Hematopoietic multipotent progenitor cell (in vitro differentiated cells): ENCODE measurements at places on chromosomes 1 and 21.

DNA sequence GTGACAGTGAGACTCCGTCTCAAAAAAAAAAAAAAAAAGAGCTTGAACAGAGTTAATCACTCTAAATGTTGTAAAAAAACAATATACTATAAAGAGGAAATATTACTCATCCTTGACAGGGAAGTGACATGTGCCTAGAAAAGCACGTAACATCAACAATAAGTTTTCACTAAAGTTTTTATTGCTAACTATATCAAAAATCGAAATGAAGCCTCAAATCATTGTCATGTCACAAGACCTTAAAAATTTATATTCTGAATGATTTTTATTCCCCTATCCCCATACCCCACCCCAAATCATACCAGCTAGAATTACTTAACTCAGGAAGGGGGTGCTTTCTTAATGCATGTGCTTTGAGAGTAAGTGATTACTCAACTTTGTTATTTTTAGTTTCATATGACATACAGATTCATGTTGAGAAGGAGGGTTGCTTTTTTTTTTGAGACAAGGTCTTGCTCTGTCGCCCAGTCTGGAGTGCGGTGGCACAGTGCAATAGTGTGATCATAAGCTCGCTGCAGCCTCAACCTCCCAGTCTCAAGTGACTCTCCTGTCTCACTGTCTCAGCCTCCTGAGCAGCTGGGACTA, 53.6 kb upstream of the MUTYH start:
- DNase-seq, result no peak

DNA sequence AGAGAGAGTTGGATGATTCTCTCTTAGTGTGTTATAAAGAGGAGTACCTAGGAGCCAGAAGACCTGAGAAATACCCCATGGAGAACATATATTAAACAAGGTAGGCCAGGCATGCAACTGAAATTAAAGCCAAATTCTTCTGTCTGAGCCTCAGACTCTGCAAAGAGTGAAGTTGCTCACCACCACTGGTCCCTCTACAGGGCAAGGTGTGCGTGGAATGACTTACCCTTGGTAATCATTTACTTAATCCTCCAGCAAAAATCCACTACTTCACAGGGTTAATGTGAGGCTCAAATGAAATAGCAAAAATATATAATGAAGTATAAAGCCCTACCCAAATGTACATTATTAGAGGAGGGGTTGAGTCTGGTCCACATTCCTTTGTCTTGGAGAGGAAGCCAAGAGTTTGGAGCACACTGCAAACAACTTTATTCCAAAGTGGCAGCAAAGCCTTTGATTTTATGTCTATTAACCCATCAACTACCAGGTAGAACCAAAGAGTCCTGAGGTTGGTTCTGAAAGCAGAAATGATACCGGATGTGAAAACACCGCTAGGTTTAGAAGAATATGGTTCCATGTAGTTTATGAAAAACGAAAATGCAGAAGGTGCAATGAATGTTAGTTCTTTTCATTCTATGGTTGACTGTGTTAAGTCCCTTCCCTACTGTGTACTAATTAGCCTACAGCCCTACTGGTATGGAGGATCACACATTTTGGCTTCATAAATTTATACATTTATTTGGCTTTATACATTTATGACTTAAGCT, 8.5 kb downstream of the SSR2 start:
- no peak for DNase-seq

DNA sequence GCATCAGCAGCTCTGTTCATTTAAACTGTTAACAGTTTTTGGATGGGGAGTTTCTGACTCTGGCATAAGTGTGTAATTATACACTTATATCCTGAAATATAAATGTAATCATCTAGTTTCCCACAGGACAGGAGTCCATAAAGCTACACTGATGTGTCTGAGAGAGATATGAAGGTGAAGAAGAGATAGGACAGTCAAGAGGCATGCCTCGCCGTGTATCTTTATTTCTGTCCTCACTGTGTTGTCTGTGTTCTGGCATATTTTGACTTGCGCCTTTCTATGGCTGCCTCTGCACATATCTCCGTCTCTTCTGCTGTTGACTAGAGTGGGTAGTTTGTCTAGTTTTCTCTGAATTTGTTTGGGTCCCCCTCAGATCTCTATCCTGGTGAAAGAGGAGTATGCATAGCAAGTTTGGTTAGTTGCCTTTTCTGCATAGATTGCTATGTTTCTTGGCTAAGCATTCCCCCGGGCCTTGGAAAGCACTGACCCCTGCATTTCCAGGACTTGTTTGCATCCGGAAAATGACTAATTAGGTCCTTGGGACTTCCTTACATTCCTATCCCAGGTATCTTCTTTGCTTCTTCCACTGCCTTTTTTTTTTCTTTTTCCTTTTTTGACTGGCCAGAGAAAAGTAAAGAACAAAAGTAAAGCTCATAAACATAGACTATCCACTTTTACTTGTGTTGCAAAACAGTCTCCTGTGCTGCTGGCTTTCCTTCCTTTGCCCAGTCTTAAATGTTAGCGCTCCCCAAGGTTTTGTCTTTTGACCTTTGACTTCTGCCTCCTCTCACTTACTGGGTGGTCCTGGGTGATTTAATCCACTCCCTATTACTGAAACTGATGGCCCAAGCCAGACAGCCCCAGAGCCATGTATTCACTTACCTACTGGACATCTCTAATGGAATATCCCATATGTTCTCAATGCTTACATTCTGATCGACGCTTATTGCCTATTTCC, 27.6 kb upstream of the CNN3 start:
- DNase-seq, result no peak

DNA sequence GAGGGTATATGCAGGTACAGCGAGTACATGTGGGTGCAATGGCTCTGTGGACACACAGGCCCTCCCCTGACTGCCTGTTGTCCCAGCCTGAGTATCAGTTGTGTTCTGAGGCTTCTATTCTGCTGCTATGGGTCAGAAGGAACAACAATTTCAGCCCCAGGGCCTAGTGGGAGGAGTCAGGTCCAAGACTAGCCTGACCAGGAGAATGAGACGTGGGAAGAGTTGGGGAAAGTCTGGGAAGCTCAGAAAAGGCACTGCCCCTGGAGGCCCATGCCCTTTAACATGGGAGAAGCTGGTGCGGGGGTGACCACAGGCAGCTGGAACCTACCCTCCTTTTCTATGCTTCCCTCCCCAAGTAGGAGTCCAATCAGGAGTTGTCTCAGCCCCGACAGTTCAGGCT, 7.7 kb downstream of the IGSF8 start:
- DNase-seq, result no peak

GRCh38 chr1:156383023-156383422, 14.0 kb downstream of the RHBG start:
- no peak for DNase-seq

GRCh38 chr1:62840555-62840954, 56.6 kb downstream of the ATG4C start:
- DNase-seq, result no peak

DNA sequence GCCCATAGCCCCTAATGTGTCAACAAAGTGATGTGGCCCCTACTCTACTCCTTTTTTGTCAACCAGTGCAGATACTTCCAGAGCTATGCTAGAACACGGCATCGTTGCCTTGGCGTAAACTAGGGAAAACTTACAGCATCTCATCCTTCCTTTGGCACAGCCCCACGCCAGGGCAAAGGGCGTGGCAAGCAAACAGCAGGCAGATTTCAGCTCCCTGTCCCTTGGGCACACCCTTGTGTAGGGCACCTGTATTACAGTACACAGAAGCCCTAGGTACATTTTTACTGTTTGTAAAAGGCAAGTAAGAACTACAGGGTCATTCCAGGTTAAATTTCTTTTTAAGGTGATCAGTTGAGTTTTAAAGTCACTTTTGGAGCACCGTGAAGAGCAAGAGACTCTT, 29.3 kb downstream of the PRDX6 start:
- no peak for DNase-seq

- DNase-seq, result peak; percentile 16
Measured at GRCh38 chr1:242467556-242468145, 56.8 kb downstream of the PLD5 start.

- DNase-seq, result no peak
Measured at GRCh38 chr1:90502696-90503095, 214.4 kb downstream of the BARHL2 start.

DNA sequence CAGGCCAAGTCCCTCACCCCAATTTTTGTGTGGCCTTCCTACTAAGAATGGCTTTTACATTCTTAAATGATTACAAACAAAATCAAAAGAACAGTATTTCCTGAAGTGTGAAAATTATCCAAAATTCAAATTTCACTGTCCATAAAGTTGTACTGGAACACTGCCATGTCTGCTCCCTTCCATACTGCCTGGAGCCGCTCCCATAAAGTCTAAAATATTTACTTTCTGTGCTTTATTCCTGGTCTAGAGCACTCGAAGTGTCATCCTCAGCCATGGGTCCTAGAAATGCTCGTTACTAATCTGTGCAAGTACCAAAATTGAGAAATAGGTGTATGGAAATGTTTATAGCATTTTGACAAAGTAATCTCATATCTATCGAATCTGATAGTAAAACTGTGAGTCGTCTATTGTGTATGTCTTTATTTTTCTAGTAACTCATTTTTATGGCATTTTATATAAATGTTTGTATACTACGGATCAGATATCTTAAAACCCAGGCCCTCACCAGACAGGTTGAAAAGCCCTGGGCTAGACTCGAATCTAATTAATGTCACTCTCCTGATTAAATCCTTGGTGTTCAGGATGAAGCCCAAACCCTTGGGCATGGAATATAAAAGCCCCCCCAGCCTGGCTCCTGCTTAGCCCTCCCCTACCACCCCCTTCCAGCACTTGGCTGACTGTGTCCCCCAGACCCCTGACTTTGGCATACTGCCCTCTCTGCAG, 4.9 kb downstream of the LBR start:
- DNase-seq, result no peak

GRCh38 chr1:91754816-91755580, 131.0 kb downstream of the TGFBR3 start:
- no peak for DNase-seq

GRCh38 chr1:108570128-108570527, 10.2 kb downstream of the EEIG2 start:
- DNase-seq, result peak; percentile 63

DNA sequence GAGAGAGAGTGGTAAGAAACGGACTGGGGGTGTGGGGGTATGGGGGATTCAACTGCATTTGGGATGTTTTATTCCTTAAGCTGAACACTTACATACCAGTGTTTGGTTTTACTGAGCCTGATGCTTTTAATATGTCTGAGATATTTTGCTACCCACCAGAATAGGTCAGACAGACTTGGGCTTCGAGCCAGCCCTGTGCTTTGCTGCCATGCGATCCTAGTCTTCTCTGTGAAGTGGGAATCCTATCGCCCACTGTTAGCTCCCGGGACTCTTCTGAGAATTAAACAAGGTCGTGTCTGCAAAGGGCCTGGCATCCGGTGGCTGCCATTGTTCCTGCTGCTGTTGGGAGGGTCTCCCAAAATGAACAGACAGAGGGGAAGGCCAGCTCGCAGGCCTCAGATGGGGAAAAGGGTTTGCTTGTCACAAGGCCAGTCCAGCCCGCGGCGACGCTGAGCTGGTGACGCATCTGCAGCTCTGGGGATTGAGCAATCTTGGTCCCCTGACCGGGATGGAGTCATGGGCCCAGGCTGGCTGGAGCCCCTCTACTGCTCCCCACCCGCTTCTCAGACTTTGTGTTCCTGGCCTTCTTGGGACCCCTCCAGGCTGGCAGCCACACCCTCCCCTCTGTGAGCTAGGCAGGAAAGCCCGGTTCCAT, 26.9 kb upstream of the ECE1 start:
- no peak for DNase-seq

DNA sequence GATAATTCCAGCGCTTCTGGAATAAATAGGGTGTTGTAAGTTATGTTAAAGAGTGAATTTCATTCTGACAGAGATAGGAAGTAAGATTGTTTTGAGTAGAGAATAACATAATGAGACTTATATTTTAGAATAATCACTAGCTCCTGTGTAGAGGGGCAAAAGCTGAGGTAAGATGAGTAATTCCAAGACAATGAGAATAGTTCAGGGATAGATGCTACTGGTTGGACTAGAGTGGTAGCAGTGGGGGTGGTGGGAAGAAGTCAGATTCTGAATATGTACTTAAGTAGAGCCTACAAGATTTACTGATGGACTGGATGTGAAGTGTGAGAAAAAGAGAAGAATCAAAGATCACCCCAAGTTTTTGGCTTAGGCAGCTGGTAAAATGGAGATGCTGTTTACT, 23.3 kb upstream of the MOV10 start:
- no peak for DNase-seq

GRCh38 chr1:202858331-202858730, 30.6 kb downstream of the RABIF start:
- no peak for DNase-seq

GRCh38 chr1:5480906-5481305, 511.3 kb downstream of the NPHP4 start:
- DNase-seq, result no peak

DNA sequence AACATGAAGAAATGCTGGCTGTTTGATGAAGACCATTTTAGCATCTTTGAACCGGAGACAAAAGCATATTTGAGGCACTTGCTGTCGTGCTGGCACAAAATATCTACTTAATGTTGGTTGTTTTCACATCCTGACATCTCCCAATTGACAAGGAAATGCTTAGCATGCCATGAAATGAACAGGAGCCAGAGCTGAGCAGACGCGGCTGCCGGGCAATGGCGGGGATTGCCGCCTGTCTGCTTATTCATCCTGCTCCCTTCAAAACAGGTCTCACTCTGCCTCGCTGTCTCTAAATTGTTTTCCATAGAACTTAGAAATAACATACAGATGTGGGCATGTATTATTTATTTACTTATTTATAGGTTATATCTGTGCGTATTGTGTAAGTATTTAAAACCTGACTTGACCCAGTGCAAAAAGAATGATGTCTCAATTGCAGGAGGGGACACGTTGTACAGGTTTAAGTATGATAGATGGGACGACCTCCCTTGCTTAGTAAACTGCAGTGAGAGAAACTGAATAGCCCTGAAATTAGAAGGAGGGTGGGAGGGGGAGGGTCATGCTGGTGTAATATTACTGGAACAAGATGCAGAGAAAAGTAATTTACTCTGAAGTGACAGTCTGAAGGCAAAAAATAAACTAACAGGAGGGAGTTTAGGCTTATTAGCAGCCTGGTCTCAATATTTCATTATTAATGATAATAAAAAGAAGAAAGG, 590.4 kb upstream of the PLXNA2 start:
- DNase-seq, result no peak

- DNase-seq, result no peak
Measured at GRCh38 chr1:153538315-153538821, 2.4 kb downstream of the S100A5 start.

DNA sequence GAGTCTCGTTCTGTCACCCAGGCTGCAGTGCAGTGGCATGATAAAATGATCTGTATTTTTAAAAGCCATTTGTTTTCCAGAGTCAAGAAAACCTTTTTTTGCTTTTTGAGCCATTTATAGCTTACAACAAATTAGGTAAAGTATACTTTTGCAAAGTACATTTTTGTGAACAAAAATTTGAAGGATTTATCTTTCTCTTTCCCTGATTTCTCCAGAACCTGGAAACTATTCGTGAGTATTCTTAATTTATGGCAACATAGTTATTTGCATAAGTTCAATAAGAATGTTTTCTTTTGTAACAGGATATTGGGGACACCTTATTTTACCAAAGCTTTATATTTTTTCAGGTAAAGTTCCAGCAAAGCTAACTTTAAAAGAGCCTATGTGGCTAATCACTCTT, 37.4 kb upstream of the SLC35F3 start:
- DNase-seq, result no peak
